Activated T-helper 1 cell treated with anti-CD3 and anti-CD28 coated beads, Interleukin-2, amount 50 U/mL, for 16 hours (primary cell): ENCODE measurements at places on chromosomes 13 and 19.
A peak's percentile ranks its signal among the peaks of the same experiment; 100 is the strongest.

GRCh38 chr19:50362030-50362412 is 3.4 kb downstream of the NAPSA start:
- no peak for DNase-seq

- DNase-seq: no peak
Measured at GRCh38 chr13:61600360-61601033, 184.8 kb upstream of the PCDH20 start.

DNA sequence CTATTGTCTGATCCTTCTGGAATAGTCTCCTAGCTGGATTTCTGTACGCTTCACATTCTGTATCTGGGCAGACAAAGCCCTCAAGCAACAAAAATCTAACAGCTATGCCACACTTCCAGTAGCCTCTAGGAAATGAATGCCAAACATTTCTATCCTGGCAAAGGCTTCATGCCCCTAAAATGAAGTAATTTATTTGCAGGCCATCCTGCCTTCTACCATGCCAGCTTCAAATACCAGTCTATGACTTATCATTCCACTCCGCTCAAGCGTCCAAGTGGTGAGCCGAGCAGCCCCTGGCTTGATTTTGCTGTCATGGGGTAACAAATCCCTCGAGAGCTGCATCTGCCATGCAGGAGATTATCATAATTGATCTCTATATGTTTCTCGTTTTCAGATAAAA is 86.9 kb downstream of the LHFPL6 start:
- no peak for DNase-seq

GRCh38 chr13:111853721-111854120 is 213.2 kb upstream of the SOX1 start:
- DNase-seq: no peak

DNA sequence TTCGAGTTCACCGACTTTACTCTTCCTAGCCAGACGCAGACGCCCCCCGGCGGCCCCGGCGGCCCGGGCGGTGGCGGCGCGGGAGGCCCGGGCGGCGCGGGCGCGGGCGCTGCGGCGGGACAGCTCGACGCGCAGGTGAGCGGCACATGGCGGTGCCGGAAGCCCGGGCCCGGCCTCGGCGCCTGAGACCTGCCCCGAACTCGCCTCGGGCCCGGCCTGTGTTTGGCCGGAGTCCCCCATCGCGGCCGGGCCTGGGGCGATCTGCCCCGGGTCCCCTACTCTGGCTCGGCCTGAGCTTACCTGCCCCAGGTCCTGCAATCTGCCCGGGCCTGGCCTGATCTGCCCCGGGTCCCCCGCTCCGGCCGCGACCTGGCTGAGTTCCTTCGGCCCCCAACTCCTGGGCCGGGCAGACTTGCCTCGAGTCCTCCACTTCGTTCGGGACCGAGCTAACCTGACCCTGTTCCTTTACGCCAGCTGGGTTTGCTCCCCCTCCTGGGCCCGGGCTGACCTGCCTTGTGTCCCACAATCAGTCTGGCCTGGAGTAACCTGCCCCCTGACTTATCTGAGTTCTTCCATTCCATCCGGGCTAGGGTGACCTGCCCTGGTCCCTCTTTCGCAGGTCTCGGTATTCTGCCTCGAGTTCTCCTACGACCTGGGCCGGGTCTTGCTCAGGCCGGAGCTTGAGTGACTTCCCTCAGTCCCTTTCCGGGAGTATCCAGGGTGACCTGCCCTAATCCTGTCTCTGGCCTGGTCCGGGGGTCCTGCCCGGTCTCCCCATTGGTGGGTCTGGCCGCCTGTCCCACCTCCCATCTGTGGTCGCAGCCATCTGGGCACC is 764 bp downstream of the UPF1 start:
- DNase-seq: no peak

GRCh38 chr19:14325863-14326262 is 55.4 kb upstream of the ADGRE5 start:
- DNase-seq: no peak

DNA sequence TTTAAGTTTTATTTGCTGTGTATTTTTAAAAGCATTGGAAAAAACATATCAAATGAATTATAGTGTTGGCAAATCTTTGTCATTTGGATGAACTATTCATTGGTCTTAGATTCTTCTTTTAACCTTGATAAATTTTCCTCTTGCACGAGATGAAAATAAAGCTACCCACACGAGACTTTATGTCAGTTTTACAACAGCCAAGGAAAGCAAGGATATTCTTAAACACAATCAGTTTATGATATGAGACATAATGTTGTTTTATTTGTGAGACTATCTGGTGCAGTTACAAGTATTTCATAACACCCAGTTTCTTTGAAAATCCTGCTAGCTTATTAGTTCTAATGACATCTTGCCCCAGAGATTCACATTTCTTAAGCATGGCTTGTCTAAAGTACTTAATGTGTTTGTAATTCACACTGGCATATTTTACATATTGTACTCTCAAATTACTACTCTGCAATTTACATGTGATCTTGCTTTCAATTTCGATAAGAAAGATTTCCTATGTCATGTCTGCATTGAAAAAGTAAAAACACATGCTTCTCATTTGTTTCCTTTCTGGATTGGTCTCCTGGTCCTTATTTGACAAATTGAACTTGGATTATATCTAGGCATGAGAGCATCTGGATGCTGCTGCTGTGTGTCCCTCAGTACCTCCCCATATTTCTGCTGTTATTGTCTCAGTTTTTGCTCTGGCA is 955.5 kb upstream of the PCDH9 start:
- DNase-seq: no peak

DNA sequence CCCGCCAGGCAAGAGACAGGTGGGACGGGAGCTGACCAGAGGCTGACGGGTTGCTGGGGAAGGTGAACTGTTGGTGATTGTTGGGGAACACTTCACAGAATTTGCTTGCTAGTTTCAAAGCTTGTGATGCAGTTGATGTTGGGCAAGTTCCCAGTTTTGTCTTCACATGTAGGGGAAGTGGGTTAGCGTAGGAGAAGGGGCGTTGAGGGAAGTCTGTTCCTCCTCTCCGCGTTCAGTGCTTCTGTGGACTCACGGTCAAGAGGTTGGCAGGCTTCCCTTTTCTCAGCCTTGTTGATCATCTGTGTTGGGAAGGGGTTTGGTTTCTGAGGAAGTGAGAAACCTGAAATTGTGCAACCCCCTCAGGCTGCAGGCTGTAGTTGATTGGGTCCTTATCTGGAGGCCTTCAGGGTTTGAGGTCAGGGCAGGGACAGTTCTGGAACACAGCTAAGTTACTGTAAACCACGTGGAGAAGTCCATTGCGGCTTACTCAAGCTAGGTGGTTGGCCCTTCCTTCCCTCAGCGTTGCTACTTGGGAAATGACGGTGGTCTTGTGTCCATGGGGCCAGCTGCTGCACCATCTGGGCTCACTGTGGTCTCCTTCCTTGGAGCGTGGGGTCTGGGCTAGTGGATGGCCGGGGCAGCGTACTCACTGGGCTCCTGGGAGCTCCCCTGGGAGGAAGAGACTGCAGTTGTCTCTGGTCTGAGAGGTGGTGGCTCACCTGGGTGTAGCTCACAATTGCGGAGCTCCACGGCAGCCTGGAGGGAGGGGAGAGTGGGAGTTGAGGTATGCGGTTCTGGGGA is 7.5 kb downstream of the RPS9 start:
- DNase-seq: no peak

- DNase-seq: no peak
Measured at GRCh38 chr13:106096661-106097092, 438.8 kb downstream of the EFNB2 start.

DNA sequence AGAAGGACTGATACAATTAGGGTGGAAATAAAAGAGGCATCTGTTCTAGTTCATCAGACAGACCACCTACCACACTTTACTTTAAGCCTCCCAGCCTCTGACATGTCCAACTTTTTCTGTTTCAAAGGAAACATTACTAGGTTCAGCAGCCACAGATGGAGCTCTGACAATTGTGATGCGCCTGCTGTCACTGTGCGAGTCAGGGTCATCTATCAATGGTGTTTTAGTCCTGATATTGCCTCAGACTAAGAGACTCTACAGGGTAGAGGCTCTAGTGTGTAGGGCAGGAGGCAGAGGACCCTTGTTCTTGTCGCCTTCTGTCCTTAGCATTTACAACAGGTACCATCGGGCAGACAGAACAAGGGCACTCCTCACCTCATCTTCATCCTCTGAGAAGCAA is 685.0 kb upstream of the SGCG start:
- no peak for DNase-seq

- DNase-seq: no peak
Measured at GRCh38 chr13:79187917-79188690, 218.0 kb downstream of the RBM26 start.

DNA sequence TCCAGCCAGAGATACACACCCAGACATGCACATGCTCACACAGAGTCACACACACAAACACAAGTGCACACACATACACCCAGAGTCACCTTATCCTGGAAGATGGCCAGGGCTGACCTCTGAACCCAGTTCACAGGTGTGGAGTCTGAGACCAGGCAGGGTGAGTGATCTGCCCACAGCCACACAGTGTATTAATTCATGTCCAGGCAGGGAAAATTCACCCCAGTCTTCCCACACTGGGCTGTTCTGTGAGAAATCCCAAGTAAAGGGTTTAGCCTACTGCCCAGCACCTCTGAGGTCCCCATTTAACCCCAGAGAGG is 2.0 kb downstream of the POU2F2 start:
- no peak for DNase-seq

GRCh38 chr19:4636151-4636717 is 3.1 kb upstream of the TNFAIP8L1 start:
- DNase-seq: peak; percentile 68

GRCh38 chr13:85666356-85666755 is 132.9 kb downstream of the SLITRK6 start:
- no peak for DNase-seq

DNA sequence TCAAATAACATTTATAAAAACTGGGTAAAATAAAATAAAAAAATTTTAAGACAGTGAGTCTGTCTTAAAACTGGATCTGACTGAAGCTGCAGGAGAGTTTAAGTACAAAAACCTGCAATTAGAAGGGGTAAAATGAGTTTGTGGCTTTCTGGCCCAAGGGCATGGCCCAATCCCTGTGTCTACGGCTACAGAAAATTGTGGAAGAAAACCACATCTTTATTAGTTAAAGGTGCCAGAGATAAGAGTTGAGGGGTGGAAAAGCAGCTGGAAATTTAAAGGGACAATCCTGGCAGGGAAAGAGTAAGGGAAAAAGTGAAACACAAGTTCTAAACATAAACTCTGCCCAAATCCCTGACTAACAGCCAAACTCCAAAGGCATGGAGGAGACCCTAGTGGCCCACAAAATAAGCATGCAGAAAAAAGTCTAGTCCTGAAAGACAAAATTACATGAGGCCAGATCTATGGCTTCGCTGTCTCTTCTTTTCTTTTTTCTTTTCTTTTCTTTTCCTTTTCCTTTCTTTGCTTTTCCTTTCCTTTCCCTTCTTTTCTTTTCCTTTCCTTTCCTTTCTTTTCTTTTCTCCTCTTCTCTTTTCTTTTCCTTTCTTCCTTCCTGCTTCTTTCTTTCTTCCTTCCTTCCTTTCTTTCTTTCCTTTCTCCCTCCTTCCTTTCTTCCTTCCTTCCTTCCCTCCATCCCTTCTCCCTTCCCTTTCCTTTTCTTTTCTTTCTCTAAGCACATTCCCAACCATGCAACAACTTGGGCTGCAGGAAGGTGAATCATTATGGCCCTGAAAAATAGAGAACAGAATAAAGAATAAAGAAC is 23.5 kb upstream of the DLEU7 start:
- no peak for DNase-seq

DNA sequence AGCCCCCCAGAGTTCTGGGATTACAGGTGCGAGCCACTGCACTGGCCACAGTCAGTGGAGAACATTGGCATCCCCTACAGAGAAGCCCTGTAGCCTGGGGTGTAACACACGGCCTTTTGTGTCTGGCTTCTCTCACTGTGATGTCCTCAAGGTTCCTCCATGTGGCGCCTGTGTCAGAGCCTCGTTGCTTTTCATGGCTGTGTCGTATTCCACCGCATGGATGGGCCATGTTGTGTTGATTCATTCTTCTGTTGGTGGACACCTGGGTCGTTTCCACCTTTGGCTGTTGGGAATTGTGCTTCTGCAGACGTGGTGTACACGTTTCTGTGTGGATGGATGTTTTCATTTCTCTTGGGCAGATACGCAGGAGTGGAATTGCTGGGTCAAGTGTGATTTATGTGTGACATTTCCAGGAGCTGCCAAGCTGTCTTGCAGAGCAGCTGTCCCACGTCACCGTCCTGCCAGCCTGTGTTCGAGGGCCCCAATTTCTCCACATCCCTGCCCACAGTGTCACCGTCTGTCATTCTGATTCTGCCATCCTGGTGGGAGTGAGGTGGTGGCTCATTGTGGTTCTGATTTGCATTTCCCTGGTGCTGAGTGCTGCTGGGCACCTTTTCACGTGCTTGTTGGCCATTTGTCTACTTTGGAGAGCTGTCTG is 59.4 kb downstream of the KDM4B start:
- DNase-seq: no peak
